ENCODE measurements at places on chromosomes 2 and 18. TPM values are rescaled to one million over a fixed set of nuclear protein-coding genes. Genes with fewer than 3 reads are reported as not detected.

DNA sequence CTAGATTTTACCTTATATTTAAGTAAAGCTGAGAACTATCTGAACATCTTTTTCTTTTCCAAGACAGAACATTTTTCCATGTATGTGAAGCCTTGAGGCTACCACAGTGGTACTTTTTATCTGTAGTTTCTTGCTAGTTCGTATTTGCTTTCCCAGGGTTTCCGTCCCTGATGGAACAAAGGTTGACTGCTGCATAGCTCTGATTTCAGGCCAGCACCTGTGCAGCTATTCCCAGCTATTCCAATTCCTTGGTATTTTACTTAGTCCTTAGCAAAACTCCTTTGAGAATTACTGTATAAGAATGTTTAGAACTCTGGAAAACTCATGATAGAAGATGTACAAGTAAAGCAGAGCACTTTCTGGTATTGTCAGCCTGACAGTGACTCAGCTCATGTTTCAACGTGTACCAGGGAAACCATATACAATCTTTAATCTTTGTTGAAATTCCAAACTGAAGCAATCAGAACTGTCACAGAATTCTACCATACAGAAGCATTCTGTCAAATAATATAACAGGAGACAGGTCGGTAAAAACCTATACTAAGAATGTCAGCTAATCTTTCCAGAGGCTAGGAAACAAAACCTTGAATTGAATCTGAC, 162.2 kb downstream of the PKP4 start:
- no peak for DNase-seq

The NT5C1B gene
- not detected for total RNA-seq

The UGT1A5 gene
- not detected for total RNA-seq

- DNase-seq = no peak
Measured at GRCh38 chr2:60652832-60653340, 99.4 kb upstream of the BCL11A start.

DNA sequence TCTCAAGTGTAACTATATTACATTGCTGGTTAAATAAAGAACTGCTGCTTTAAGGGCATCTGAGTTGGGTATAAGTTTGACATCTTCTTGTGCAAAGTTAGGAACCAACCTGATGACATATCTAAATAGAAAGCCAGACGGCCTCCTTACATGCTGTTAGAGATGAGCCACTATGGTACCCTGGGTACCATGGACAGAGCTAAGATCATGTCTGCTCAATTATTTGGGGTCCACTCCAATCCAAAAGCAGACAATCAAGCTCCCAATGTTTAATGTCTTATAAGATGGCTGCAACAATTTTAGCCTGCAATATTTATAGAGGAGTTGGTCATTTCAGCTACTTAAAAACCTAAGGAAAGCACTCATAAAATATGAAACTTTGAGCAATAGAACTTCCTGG, 86.2 kb downstream of the UPP2 start:
- no peak for DNase-seq

The XDH gene
- 1.6 TPM for total RNA-seq

DNA sequence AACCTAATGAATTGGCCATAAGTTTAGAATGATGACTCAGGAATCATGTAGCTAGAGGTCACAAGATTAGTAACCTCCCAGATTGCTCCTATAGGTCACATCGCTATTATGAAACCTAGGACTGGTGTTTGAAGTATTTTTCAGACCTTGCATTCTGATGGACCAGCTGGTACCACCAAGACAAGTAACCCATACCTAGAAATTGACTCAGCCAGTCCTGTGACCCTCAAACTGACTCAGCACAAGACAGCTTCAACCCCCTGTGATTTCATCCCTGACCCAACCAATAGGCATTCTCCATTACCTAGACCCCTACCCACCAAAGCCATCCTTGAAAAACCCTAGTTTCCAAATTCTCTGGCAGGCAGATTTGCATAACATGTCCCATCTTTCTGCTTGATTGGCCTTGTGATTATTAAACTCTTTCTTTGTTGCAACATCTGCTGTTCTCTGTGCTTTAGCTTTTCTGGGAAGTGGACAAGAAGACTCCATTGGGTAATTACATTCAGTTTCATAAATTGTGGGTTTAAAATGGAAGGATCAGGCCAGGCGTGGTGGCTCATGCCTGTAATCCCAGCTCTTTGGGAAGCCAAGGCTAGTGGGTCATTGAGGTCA, 254.9 kb downstream of the IRS1 start:
- no peak for DNase-seq

DNA sequence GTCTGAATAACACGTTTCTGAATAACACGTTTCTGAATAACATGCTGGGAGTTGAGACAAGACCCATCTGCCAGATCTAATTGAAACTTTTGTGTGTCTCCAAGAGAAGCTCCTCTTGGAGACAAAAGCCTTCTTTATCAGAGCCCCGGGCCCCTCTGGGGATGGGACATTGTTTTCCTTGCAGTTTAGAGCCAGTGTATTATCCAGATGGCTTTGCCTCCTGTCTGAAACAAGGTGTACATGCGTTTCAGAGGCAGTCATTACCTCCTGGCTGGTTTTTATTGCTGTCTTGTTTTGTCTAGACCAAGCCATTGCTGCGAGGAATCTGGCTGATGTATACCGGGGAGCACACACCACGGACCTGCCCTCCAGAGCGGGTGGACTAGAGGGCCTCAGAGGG, 7.8 kb downstream of the FOSL2 start:
- no peak for DNase-seq

DNA sequence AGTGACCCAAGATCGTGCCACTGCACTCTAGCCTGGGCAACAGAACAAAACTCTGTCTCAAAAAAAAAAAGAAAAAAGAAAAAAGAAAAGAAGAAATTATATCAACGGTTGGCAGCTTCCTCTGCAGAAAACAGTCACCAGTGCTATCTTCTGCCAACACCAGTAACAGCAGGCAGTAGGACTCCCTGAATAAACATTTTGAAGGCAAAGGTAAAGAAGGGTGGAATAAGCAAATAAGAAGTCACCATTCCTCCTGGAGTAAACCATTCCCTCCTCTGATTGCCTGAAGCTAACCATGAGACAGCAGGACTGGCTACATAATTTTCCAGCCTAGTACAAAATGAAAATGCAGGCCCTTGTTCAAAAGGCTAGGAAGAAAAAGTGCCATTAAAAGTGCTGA, 9.0 kb upstream of the RNF103 start:
- DNase-seq = no peak

DNA sequence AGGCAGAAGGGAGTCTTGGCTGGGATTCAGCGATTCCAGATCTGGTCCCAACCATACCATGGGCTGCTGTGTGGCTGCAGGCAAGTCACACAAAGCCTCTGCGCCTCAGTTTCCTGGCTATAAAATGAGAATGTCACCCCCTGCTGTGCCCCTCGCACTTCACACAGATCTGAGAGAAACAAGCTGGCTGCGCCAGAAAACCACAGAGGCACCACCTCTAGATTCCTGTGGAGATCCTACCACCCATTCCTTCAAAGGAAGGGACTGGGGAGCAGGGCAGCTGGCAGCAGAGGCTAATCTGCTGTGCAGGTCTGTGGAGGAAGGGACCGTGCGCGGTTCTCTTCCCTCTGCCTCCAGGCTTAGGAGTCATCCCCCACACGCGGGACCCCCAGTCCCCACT, 19.8 kb downstream of the NEURL3 start:
- no peak for DNase-seq

- DNase-seq = no peak
Measured at GRCh38 chr2:114543236-114543766, 100.9 kb downstream of the DPP10 start.

GRCh38 chr2:13102397-13103063, 385.8 kb downstream of the TRIB2 start:
- DNase-seq = no peak

The NRBP1 gene
- total RNA-seq = 104 TPM

DNA sequence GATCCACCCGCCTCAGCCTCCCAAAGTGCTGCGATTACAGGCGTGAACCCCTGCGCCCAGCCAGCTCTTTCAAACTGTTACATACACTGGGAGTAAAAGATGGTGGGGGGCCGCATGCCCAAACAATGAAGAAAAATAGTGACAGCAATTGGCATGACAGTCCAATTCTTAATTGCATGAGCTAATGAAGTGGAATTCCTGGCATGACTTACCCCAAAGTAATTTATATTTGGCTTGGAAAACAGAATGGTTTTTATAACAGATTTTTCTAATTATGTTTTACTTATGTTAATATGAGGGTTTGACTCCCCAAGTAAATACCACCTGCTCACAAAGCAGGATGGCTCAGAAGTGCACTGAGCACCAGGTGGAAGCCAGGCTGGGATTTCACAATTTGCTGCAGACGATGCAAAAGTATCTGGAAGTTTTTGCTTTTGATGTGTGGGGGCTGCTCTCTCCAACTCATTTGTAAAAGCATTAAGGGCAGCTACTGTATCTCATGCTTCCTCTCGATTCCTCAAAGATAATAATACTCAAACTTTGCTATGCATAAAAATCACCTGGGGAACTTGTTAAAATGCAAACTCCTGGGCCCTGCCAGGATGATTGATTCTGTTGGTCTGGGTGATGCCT, 24.0 kb upstream of the ATG16L1 start:
- DNase-seq = no peak

- DNase-seq = no peak
Measured at GRCh38 chr2:168426861-168427260, 29.2 kb upstream of the CERS6 start.

GRCh38 chr2:113119111-113119510, 8.3 kb upstream of the IL1RN start:
- no peak for DNase-seq

GRCh38 chr2:174833737-174834136, 69.5 kb upstream of the CHRNA1 start:
- peak; percentile 26 for DNase-seq

DNA sequence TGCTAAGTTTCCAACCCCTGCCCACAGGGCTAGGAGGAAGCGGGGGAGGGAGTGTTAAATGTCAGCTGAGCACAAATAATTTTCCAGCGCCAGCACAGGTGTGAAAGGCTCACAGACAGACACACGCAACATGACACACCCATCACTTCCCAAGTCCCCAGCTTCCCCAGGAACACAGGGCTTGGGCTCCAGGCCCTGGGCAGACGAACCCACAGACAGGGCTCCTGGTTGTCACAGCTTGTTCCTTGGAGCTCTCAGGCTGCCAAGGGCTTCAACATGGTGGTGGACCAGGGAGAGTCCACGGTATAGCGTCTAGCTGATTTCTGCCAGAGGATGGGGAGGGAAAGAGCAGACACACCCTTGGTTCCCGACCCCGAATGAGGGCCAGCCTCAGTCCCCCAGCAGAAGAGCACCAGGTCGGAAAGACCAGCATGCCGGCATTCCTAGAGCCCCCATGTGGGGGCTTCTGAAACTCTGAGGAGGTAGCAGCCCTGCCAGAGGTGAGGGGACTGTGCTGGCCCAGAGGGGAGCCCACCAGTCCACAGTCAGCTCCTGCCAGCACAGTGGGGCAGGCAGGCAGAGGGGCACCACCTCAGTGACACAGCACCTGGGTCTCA, 1.9 kb downstream of the DUSP2 start:
- no peak for DNase-seq

The GULP1 gene
- total RNA-seq = not detected
